ENCODE measurements at places on chromosomes 2 and 18. TPM values are rescaled to one million over a fixed set of nuclear protein-coding genes. Genes with fewer than 3 reads are reported as not detected.
A peak's percentile ranks its signal among the peaks of the same experiment; 100 is the strongest.

- no peak for DNase-seq
Observed at GRCh38 chr18:28735731-28736130, 558.8 kb upstream of the CDH2 start.

DNA sequence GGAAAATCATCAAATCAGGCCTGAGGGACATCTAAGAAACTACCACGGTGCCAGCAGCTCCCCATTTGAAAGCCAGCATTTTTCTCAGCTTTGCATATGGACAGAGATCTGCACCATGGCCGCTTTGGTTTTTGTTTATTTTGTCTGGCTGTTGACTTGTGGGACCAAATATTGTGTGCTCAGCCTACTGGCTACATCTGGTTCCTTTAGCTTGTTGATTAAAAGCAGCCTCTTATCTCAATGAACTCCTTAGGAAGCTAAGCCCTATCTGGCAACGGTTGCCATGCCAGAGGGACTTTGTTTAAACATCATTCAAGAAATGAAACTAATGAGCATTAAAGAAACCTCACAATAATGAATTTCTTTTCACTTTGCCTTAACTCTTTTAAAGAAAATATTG, 32.4 kb upstream of the CCDC150 start:
- no peak for DNase-seq

GRCh38 chr18:36200354-36200771, 13.1 kb downstream of the MOCOS start:
- DNase-seq, result no peak

DNA sequence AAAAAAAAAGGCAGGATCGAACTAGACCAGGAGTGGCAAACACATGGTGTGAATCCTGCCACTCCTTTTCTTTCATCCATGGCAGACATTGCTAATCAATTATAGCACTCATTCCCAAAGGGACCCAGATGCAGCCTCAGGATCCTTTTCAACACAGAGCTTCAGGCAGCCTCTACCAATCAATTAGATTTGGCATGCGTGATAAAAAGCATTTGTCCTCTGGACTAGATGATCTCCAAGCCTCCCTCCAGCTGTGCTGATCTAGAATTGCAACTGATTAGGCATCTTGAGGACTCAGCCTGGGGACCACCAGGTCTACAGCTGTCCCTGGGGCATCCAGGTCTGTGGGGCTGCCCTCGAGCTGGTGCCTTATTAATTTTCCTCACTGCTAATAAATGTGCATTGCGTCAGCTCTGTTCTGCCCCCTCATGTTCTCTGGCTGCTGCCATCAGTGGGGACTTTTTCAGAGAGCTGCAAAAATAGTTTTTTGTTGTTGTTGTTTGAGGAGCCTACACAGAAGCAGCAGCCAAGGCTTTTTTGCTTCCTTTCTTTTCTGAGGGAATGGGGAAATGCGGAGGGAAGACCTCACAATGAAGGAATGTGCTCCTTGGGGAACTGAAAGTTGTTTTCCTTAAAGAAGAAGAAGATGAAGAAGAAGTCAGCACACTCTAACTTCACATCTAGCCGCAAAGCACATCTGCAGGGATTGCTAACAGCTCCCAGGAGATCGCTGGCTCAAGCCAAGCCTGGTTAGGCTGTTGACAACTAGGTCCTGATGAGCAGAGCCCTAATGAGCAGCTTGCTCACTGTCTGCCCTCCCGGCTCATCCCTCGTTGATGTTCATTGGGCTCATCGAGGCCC, 8.8 kb upstream of the ATOH8 start:
- DNase-seq, result peak; percentile 56

The COL4A4 gene
- polyA plus RNA-seq, result 0.08 TPM

DNA sequence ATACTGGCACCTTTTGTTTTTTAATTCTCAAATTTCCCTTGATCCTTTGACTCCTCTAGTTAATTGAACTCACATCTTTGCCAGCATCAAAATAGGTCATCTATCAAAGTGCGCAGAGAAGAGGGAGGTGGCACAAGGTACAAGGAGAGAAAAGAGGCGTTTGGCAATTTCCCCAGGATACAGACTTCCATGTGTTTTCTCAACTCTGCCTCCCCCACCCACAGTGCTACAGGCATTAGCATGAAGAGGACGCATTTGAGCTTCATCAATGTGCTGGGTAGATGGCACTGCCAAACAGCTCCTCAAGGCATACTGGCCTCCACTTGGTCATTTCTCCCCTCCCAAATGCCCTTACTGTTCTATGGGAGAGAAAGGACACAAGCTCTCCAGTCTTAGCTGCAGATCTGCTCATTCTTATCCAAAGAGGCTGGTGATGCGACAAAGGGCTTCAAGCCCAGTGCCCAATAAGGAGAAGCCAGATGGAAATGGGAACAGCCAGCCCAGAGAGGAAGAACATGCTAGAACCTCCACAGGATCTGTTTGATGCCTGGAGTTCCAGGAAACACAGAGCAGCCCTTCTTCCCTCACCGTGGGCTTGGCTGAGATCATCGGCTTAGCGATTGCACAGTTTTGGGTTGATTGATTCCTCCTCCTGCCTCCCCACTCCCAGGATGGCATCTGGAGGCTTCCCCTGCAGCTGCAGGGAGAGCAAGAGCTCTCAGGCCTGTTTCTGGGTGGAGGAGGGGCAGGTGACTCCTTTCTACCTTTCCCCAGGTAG, 144.7 kb upstream of the SMAD2 start:
- no peak for DNase-seq

DNA sequence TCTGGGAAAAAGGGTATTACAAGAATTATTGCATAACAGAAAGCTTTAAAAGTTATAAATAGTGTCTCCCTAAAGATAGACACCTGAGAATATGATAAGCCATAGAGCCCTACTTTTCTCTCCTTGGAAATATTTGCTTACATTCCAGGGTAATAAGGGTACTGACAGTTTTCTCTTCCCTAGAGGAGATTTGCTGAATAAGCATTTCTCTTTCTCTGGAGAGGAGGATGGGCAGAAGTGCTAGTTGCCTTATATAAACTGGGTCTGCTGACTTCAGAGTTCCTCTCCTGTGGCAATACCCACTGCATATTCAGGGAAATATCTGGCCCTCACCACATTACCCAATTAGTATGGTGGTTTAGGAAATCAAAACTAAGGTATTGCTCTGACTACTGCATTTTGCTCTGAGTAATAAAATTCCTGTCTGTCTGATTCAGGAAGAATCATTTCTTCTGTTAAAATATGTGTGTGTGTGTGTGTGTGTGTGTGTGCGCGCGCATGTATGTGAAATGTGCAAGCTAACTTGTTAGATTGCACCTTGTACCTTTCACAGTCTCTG, 1391.3 kb downstream of the DSC3 start:
- DNase-seq, result no peak

- no peak for DNase-seq
Observed at GRCh38 chr2:162282765-162283425, 35.6 kb downstream of the IFIH1 start.

The ERFE gene
- polyA plus RNA-seq, result 6.3 TPM

Data from hindlimb muscle (tissue), 1 donor.